ENCODE measurements at places on chromosomes 3 and 15.

DNA sequence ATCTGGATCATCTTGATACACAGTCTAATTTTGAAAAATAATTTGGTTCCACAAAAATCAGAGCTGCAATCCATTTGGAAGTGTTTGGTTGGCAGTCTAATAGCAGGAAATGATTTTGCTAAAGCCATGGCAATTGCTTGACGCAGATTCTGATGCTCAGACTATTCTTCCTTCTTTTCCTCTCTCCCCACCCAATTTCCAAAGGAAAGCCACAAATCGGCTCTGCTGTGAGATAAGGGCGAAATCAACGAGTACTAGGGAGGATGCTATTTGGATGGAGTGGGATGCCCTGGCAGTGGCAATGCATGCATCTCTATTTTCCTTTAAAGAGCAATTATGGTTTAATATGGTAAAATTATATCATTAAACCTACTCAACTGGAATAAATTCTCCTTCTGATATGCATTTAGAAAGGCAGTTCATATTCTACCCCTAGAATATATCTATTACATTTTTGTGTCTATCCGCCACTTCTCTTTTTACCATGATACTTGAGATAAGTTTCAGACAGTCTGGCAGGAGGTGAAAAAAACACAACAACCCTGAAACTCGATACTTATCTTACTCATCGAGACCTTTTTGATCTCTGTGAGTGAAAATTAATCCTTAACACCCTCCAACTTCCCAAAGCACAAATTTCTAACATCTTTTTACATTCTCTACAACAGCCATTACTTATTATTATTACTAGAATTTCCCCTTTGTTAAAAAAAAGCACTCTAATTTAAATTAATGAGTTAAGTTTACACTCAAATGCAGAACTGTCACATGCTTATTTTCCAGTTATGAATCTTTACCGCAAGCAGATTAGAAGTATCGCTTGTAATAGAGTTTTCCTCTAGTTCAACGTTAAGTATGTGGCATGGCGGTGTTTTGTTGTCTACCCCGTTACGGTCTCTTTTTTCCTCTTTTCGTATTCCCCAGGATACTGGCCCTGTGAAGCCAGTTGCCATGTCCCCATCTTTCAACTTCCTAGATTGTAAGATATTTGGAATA is 433.3 kb downstream of the FOXP1 start:
- DNase-seq, result no peak

GRCh38 chr3:174099724-174100123 is 702.2 kb downstream of the NLGN1 start:
- no peak for DNase-seq

DNA sequence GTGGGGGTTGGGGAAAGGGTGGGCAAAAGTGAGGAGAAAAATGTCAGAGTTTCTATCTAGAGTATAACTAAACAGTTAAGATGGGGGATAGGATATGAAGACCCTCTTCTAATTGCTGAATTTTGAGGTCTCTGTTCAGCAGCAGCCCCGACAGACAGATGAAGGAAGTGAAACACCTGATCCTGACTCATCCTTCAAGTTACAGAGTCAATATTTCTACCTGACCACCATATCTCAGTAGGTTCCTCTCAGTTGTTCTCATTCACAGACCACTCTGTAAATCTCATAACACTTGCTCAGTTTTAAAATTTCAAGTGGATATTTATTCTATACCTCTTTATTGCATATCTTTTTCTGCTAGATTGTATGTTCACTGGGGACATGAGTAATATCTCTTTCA is 69.5 kb downstream of the CCDC54 start:
- DNase-seq, result no peak

DNA sequence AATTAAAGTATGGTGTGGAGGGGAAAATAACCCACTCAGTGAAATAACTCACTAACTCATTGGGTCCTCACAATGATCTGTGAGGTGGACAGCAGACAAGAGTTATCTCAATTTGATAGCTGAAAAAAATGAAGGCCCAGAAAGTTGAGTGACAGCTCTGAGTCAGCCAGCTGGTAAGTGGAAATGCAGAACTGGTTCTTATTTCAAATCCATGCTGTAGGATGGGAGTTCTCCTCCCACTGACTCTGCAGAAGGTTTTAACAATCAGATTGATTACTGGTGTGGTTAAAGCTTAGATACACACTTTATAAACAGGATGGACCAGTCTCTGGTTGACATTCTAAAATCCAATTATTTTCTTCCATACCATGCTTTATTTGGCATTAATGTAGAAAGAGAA is 87.0 kb upstream of the LMOD3 start:
- no peak for DNase-seq

DNA sequence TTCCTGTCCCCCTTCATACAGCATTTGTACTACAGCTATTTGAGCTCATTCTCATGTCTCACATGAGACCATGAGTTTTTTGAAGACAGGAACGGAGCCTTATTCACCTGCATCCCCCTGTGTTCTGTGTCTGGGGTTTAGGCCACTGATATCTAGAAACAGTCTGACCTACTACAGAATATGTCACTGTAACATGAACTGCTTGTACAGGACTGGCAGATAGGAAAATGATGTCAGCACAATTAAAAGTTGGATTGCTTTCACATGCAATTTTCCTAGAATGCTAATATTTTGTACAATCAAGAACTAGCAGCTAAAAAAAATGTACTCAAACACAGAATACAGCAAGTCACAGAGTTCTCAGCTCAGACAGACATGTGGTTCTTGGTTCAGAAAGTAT is 90.8 kb upstream of the FGF12 start:
- DNase-seq, result no peak

- no peak for DNase-seq
Measured at GRCh38 chr3:9732080-9732739, 675 bp downstream of the BRPF1 start.

DNA sequence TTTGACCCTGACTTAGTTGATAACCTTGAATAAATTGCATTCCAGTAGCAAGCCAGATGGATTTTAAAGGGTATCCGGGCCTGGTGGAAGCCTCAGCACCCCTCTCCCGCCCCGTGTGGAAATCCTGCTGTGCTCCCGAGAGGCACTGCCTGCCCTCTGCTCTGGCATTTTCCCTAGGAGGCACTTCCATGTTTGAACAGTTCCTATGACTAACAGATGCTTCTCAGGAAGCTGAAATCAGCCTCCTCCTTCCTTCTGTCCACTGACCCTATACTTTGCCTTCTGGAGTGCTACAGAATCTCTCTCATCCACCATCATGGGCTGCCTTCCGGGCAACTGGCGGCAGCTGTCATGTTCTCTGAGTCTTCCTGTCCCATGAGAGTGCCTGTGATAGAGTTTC is 90.8 kb downstream of the GABRG3 start:
- no peak for DNase-seq

DNA sequence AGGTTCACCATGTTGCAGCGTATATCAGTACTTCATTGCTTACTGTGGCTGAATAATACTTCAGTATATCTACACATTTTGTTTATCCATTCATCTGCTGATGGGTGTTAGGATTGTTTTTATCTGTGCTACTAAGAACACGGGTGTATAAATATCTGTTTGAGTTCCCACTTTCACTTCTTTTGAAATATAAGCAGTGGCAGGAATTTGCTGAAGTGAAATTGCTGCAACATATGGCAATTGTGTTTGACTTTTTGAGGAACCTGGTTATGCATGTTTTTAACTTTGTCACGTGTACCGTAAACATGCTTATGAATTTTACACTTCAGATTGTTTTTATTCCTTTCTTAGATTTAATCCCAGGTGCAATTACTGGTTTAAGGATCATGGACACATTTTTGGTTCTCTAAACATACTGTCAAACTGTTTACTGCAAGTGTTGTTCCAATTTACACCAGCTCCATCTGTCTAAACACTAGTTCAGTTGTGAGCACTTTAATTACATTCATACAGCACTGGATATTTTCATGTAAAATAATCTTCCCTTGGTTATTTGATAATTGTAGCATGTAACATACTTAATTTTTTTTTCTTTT is 23.1 kb downstream of the TRAK1 start:
- no peak for DNase-seq

DNA sequence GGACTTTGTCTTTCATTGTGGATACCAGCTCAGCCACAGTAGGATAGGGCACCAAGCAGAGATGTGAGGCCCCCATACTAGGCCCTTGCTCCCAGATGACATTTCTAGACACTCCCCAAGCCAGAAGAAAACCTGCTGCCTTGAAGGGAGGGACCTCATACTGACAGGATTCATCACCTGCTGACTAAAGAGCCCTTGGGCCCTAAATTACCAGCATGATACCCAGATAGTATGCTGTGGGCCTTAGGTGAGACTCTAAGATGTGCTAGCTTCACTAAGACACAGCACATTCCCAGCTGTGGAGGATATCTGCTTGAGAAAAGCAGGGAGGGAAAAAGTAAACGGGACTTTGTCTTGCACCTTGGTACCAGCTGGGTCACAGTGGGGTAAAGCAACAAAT is 324.0 kb downstream of the TBL1XR1 start:
- DNase-seq, result no peak

DNA sequence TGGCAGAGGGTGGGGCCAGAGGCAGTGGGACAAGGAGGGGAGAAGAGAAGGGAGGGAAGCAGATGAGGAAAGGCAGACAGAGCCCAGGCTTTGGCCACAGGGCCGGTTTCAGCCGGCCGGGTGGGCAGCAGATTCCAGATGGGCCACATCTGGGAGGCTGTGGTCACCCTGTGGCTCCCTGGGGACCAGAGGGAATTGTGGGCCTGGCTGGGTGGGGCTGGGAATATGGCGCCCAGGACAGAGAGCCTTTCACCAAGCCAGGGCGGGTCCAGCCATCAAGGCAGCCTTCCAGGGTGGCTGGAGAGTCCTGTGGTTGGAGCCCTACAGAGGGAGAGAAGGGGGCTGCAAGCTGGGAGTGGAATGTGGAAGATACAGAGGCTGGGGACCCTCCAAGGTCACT is 18.9 kb downstream of the PTH1R start:
- peak; percentile 55 for DNase-seq

GRCh38 chr3:49093853-49094767 is at the start of gene QRICH1:
TSS of gene QRICH1 (minus strand) at chr3:49094071. CDS start at chr3:49077017, 17,054 bp downstream.
- DNase-seq, result peak; percentile 96

DNA sequence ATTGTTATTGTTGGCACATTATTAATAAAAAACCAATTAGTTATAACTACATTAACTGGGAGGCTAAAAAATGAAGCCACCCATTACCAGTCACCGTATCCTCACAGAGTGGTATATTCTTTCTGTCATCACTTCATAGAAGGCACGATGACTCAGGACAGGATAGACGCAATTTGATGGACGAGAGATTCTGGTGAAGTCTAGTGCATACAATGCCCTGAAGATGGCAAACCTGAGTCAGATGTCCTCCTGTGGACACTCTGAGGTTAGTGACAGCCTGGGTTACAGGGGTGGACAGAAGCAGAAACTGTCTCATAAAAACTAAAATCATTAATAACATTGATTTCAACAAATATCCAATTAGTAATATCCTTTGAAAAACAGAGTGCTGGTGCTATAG is 150.3 kb downstream of the SLC9A9 start:
- no peak for DNase-seq

DNA sequence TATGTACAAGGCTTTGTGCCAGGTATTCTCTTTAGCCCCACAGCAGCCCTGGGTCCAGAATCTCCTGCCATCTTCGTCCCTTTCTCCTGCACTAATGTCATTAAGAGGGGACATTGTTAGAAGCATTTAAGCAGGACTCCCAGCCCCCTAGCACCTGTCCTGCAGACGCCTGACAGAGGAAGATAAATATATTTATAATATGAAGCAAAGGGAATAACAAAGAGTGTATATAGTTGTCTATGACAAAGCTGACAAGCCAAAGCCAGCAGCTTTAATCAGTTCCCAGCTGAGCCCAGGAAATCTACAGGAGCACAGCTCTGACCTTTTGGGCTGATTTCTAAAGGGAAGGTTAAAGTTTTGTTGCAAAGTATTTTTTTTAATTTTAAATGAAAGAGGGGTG is 96.0 kb downstream of the MEGF11 start:
- DNase-seq, result no peak

- DNase-seq, result no peak
Measured at GRCh38 chr15:69557020-69557706, 104.5 kb downstream of the RPLP1 start.

GRCh38 chr3:101758224-101758623 is 20.8 kb upstream of the NXPE3 start:
- DNase-seq, result no peak

DNA sequence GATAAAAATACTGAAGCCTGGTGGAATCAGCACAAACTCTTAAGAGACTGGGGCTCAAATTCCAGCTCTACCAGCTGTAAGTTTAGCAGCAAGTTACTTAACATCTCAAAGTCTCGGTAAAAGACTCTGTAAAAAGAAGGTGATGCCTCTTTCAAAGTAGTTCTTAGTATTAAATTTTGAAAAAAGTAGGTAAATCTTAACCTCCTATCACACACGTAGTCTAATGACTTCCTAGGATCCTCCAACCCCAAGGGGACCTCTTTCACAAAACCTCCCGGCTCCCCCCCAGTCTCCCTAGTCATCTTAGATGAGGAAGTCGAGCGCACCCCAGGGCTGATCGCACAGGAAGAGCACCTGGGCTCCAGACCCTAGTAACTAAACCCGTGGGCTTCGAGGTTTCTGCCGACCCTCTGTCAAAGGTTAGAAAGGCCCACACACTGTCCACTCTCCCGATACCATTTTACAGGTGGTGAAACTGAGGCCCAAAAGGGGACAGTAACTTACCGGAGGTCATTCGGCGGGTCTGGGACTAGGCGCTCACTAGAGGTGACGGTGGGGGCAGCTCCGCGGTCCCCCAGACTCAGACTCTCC is 427 bp downstream of the MBD4 start:
- DNase-seq, result peak; percentile 64

DNA sequence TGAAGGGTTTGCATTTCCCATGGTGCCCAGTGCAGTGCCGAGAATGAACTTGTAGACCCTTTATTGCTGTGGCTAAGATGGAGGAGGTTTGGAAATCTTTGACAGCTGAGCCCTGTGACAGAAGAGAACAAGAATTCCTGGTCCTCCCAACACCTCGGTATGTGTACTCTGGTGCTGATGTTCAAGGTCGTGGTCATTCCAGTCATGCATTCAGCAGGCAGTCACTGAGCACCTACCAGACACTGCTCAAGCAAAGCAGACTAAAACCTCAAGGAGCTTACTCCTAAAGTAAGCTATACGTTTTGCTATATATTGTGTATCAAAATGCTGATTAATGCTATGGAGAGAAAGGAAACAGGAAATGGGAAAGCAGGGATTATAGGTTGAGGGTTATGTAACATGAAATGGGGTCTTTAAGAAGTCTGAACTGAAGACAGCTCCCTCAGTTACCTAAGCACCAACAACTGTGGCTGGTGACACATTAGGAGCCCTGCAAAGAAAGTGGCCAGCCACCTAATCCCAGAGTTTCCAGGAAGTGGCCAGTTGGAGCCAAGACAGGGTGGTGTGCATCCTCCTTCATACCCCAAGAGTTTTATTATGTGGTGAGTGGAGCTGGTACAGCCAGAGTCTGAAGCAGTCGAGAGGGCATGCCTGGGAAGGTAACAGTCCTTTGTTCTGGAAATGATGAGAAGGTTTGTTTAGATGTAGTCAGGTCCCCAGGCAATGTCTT is 65.0 kb downstream of the CCNL1 start:
- no peak for DNase-seq

DNA sequence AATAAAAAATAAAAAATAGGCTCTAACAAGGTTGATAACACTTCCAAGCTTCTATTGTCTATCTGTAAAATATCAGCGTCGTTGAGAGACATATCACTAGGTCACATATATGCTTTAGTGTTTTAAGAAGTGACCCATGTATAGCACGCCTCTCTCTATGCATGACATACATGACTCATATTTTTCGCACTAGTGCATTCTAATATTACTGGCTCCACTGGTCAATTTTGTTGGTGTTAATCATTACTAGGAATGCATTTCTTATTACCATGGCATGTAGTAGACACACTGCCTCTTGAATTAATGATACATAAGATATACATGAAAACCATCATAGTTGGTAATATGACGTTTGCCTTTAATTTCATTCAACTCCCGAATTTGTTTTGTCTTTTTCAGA is 203.1 kb downstream of the CHL1 start:
- DNase-seq, result no peak
